ENCODE measurements at places on chromosomes 2 and 18.

DNA sequence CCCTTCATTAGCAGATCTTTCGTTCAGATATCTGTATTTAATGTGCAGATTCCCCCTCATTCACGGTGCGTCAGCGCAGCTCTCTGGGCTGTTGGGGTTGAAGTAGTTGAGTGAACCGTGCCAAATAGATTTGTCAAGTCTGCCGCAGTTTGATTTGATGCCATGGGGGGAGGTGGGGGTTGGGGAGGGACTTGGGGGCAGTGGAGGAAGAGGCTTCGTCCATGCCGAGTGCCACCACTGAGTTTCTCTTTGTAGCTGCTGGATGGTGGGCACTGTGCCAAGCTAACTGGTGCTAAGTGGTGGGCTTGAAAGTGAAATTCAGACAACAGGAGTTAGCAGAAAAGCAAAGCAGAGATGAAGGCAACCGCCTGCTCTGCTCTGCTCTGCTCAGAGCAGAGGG is 47.9 kb downstream of the NRP2 start:
- no peak for DNase-seq

- no peak for DNase-seq
These were observed 262.1 kb downstream of the MYCN start for GRCh38 chr2:16202266-16203020.

GRCh38 chr2:23606968-23607367 is 222.0 kb downstream of the KLHL29 start:
- DNase-seq = no peak

DNA sequence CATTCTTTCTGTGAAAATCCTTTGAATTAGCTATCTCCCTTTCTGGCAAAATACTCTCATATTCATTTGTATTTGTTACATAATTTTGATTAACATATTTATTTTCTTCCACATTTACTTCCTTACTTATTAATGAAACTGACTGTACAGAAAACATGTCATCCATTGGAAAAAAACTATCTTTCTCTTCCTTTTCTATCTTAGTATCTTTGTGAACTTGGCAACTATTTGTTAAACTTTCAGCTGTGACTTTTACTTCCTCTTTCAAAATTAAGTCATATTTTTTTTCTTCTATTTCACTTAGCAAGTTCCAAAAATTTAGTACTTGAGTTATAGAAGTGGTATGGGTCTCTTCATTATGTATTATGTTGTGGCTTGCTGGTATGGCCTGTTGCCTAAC is 2.6 kb downstream of the RAD51AP2 start:
- DNase-seq = no peak

DNA sequence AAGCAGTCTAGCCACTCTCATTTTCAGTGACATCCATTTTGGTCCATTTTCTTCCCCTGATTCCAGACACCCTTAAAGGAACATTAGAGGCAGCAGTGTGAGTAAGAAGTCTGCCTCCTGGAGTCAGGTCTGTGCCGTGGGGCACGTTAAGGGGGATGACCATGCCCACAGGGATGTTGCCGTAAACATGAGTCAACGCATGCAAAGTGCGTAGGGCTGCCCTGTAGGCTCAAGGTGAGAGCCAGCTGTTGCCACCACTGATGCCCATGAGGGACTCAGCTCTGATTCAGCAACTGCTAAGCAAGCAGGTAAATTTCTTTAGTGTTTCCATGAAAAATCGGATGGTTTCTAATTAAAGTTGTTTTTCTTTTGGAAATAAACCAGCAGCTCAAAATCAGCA is 61.4 kb upstream of the TFCP2L1 start:
- DNase-seq = no peak

GRCh38 chr2:174235680-174236079 is 12.7 kb downstream of the OLA1 start:
- DNase-seq = no peak

GRCh38 chr2:187215532-187216240 is 232.4 kb downstream of the CALCRL start:
- no peak for DNase-seq

DNA sequence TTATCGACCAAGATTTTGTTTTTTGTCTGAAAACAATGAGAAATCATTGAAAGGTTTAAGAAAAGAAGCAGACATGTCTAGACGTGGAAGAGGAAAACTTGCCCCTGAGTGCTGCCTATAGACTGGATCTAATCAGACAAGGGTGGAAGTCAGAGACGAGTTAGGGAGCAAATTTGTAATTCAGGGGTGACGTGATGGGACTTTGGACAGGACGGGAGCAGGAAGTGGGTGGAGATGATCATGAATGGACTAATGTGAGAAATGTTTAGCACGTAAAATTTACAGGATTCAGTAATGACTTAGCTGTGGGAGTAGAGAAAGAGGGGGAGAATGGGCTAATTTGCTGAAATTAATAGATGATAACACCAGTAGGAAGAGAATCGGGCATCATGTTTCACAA is 117.0 kb upstream of the EPHA4 start:
- no peak for DNase-seq

- DNase-seq = no peak
These were observed 52.8 kb upstream of the IL1RL1 start for GRCh38 chr2:102258386-102259074.

GRCh38 chr2:182522972-182523473 is 96.2 kb upstream of the PDE1A start:
- DNase-seq = no peak

- no peak for DNase-seq
These were observed 335.3 kb downstream of the RIT2 start for GRCh38 chr18:42780171-42780570.

GRCh38 chr2:162938387-162938786 is 99.8 kb upstream of the KCNH7 start:
- DNase-seq = no peak

DNA sequence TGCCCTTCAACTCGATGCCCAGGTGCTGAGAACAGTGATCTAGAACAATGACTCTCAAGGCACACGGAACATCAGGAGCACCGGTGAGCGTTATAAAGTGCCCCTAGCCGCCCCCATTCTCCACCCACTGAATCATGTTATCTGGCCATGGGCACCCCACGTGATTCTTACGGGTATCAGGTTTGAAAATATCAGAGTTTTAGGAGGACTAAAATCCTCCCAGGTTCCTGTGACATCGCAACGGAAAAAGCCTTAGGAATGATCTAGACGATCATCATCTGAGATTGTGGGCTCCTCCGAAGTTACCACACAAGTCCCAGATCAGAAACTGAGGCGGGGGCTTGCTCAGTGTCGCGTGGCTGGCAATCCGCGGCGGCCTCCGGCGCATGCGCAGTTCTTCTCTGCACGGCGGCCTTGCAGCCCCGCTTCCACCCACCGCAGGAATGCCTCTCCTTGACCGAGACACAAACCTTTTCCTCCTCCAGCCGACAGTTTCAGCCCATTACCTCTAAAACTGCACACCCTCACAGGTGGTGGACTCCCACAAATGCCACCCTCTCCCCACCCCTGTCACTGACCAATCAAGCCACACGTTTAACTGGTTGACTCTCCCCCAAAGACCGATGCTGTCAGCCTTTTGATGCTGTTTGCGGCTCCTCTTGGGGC is 5.8 kb upstream of the MRPL33 start:
- no peak for DNase-seq

- no peak for DNase-seq
These were observed 86.1 kb upstream of the CTAGE1 start for GRCh38 chr18:22503803-22504202.

GRCh38 chr2:64350996-64351395 is 103.0 kb upstream of the LGALSL start:
- DNase-seq = no peak

- no peak for DNase-seq
These were observed 28.0 kb upstream of the SLC35F6 start for GRCh38 chr2:26735883-26736588.

- no peak for DNase-seq
These were observed 678 bp upstream of the SLC16A14 start for GRCh38 chr2:230069402-230069801.

- no peak for DNase-seq
These were observed 37.8 kb downstream of the MYO7B start for GRCh38 chr2:127573298-127573697.

DNA sequence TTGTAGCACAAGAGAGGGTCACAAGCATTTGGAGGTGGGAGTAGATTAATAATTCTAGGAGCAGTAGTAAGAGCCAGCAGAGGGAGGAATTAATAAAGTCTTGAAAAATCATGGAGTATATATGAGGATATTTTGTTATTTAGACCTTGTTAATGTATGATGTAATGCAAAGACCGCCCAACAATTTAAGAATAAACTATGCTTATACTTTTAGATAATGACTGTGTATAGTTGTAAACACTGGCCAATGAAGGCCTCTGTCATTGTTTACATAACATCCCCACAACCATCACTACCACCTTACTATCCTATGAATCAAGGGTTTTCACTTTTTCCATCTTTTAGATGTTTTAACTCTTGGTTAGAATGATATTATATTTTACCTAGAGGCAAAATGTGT is 37.6 kb downstream of the OSR1 start:
- DNase-seq = no peak

- DNase-seq = no peak
These were observed 45.0 kb upstream of the DARS1 start for GRCh38 chr2:136030406-136030805.

GRCh38 chr2:26705126-26705525 is 12.6 kb downstream of the KCNK3 start:
- DNase-seq = no peak

DNA sequence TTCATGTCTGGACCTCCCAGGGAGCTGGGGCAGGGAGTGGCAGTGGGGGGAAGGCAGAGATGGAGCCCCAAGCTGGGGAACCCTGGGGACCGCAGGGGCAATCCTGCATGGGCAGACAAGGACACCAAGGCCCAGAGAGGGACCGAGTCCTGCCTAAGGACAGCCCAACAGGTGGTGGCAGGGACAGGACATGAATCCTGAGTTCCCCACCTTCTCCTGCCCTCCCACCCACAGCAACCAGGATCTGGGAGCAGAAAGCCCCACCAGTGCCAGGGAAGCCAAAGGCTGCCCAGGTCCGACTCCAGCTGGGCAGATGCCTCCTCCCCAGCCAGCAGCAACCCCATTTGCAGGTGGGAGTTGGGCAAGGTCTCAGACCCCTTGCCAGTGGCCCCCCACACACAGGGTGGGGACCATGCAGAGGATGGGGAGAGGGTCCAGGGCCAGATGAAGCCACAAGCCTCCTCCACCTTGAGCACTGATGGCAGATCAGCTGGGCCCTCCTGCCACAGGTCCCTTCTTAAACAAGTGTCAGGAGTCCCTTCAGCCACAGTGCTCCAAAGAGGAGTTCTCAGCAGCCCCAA is 6.3 kb downstream of the ADRA2B start:
- no peak for DNase-seq

- DNase-seq = no peak
These were observed 495 bp upstream of the TTC32 start for GRCh38 chr2:19902216-19902740.
